ENCODE measurements at places on chromosomes 1 and 21. TPM values are rescaled to one million over a fixed set of nuclear protein-coding genes. Genes with fewer than 3 reads are reported as not detected.

The TMEM125 gene
- polyA plus RNA-seq, result 15.6 TPM

The NDUFS2 gene
- 211 TPM for polyA plus RNA-seq

The CYB561D1 gene
- polyA plus RNA-seq, result 9.7 TPM

The MCOLN3 gene
- 23.1 TPM for polyA plus RNA-seq

The MAN1C1 gene
- 13.9 TPM for polyA plus RNA-seq

The MATN1 gene
- polyA plus RNA-seq, result 0.23 TPM

The C1orf174 gene
- polyA plus RNA-seq, result 37.9 TPM

Measured in left kidney (tissue), 8 donors.